ENCODE measurements at places on chromosomes 7 and 10.

GRCh38 chr10:127283576-127283975, 87.2 kb upstream of the INSYN2A start:
- no peak for DNase-seq

DNA sequence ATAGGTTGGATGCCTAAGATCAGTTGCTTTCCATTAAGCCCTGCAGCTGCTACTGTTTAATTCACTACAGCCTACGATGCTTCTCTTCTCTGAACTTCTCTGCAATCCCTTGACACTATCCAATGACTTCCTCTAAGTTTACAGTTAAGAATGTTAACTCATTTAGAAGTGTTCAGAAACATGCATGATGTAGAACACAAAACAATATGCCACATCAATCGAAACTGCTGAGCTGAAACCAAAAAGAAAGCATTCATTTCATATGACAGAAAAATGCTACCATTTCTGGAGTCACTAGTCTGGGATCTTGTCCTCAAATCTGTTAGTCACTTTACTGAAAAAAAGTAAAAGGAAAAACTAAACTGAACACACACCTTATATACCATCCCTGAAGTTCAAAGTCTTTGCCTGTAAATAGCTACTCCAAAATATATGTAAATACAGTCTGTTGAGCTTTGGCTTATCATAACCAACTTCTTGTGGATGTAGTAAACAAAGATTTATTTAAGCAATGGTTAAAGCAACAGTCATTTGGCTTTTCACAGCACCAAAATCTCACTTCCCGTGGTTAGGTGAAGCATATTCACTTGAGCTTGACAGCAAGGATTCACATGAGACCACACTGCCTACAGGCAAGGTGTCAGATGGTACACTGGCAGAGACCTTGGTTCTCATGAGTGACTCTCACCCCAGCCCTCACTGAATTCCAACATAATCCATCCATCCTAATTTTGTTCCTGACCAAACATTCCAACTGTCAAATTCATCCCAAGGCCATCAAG, 187.0 kb downstream of the PPP1R17 start:
- DNase-seq = no peak

- no peak for DNase-seq
These were observed 201.3 kb upstream of the CDCA7L start for GRCh38 chr7:22146961-22147512.

GRCh38 chr10:33248638-33249037, 85.8 kb downstream of the NRP1 start:
- peak; percentile 93 for DNase-seq

DNA sequence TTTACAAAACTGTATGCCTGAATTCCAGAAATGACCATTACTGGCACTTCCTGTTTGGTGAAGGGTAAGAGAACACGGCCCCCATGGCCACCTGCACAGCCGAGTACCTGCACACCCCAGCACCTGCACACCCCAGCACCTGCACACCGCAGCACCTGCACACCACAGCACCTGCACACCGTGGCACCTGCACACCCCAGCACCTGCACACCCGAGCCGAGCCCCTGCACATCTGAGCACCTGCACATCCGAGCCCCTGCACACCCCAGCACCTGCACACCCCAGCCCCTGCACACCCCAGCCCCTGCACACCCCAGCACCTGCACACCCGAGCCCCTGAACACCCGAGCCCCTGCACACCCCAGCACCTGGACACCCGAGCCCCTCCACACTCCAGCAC, 243.5 kb downstream of the DNAJB6 start:
- no peak for DNase-seq

DNA sequence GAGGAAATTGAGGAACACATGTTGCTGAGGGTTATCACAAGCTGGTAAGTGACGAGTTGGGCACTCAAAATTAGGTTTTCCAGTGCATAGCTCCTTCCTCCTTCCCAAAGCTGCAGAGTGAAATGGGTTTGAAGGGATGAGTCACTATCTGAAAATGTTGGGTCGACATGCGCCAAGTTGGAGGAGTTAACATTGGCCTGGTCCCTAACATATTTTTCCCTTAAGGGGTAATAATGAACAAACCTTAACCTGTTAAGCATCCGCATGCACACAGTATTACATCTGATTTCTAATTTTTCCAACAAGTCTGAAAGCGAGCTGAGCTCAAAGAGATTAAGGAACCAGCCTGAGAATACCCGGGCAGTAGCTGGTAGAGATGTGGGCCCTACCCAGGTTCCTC, 20.7 kb upstream of the TECTB start:
- DNase-seq = peak; percentile 2

GRCh38 chr10:118912961-118913600, 116.4 kb upstream of the NANOS1 start:
- DNase-seq = no peak

DNA sequence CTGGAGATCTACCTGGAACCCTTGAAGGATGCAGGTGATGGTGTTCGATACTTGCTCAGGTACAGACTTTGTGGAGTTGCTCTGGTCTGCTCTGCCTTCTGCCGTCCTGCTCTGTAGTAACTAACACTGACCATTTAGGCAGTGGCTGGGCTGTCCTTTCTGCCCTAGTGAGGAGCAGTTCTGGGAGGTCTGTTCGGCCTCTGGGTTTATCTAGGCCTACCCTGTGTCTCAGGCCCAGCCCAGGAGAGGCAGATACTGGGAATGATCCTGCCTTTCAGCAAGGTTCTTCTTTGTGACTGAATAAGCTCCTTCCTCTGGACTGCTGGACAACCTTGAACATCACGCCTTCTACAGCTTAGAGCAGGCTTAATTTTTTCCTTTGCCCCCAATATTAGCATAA, 1.7 kb downstream of the ZFYVE27 start:
- DNase-seq = no peak

Measured in mammary epithelial cell (primary cell).